Activated naive CD4-positive, alpha-beta T cell (primary cell): ENCODE measurements at places on chromosomes 5 and 9.

DNA sequence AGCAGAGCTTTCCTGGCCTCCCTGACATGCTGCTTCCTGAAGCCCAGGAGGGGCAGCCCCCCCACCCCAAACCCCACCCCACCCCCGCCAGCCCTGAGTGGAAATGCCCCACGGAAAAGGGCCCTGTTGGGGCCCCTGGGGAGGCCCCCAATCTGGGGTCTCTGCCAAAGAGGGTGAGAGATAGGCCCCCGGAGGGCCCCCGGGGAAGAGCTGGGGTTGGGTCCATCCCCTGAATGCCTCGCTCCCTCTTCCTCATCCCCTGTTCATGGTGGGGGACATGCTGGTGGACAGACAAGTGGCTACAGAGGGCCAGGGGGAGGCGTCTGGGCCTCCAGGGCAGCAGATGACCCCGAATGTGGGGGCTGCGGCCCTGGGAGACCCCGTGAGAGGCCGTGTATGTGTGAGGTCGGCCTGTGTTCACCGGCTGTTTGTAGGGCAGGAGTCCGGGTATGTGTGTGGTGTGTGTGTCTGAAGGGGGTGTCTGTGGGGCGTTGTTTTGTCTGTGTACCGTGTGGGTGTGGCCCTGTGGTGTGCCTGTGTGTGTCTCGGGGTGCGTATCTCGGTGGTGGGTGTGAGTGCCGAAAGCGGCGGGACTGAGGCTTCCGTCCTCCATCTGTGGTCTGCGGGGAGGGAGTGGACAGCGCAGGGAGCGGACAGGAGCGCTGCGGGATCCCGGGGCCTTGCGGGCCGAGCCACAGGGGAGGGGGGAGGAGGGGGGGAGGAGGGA, 11.3 kb downstream of the C9orf50 start:
- DNase-seq, result no peak

GRCh38 chr5:161863811-161864210, 15.9 kb downstream of the GABRA1 start:
- DNase-seq, result no peak

- DNase-seq, result no peak
Observed at GRCh38 chr5:128432913-128433440, 105.1 kb downstream of the FBN2 start.

GRCh38 chr5:40474250-40474649, 205.5 kb upstream of the PTGER4 start:
- no peak for DNase-seq

GRCh38 chr5:109614981-109615380, 74.7 kb upstream of the MAN2A1 start:
- no peak for DNase-seq

DNA sequence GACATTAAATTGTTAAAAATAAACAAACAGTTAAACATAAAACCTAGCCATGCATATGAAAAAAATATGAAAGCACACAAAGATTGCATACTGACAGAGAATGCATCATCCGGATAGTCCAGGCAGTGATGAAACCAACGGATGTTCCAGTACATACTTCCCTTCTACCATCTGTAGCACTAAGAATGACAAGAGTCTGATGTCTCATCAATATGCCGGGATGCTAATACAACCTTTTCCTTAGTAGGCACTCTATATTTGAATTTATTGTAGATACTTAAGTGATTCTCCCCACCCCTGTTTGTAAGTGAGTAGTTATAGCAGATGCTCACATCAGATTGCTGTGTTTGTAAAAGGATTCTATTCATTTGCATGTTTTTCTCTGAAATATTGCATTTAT, 571.2 kb upstream of the WWC1 start:
- no peak for DNase-seq

DNA sequence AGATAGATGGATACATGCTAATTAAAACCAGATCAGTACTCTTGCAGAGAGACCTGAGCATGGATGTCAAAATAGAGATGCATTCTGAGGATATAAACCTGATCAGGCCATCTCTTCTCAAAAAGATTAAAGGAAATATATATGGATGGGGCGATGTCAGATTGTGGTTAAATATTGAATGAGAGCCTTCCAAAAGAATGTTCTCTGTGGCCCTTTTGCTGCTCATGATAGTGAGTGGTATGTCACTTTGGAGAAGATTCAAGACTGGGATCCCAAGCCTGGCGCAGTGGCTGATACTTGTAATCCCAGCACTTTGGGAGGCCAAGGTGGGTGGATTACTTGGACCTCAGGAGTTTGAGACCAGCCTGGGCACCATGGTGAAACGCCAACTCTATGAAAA, 20.5 kb downstream of the ZNF131 start:
- no peak for DNase-seq

DNA sequence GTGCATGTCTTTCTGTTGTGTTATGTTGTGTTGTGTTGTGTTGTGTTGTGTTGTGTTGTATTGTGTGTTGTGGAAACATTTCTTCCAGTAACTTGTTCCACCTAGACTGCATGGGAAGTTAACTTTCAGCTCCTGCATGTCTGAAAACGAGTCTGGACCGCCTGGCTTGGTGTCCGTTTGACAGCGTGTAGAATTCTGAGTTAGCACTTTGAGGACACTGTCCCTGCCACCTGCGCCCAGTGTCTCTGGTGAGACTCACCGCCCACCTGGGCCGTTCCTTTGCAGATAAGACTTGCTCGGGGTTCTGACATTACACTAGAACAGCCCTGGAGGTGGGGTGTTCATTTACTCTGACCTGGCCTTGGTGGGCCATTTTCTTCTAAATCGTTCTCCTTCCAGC, 42.0 kb downstream of the WNK2 start:
- DNase-seq, result no peak

DNA sequence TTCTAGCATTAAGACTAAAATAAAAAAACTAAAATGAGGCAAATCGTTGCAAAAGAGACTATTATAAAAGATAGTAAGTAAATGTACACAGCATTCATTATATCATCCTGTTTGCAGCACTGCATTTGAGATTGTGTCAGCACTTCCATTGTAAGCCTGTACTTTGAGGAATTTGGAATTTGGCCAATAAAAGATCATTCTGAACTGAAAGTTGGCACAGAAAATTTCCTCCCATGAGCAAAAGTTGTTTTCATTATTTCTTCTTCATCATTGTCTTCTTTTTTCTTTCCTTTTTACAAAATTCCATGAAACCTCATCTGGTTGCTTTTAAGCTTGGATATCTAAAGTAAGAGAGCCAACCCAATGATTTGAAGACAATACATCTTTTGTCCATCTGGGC, 199.3 kb upstream of the ADAMTSL1 start:
- DNase-seq, result no peak

- no peak for DNase-seq
Observed at GRCh38 chr5:181105391-181106025, 25.5 kb downstream of the OR2V1 start.

GRCh38 chr9:78903581-78903980, 606.7 kb downstream of the PSAT1 start:
- DNase-seq, result no peak

DNA sequence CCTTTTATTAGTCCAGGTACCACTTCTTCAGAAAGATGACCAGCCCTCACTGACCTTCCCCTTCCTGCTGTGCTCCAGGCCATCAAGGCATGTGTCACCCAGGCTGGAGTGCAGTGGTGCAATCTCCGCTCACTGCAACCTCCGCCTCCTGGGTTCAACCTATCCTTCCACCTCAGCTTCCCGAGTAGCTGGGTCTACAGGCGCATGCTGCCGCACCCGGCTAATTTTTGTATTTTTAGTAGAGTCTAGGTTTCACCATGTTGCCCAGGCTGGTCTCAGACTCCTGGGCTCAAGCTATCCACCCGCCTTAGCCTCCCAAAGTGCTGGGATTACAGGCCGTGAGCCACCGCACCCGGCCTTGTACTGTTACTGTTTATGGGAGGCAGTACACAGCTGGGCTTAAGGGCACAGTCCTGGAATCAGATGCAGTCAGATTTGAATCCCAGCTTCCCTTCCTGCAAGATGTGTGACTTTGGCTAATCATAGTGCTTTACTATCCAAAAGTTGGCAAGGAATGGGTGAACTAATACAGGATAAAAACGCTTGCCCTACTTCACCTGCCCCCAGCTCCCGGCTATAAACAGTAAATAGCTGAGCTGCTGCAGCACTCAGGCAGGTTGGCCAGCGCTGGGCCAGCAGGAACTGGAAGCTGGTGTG, 483 bp upstream of the EIF4EBP3 start:
- no peak for DNase-seq

- no peak for DNase-seq
Observed at GRCh38 chr9:3431890-3432289, 93.9 kb downstream of the RFX3 start.

DNA sequence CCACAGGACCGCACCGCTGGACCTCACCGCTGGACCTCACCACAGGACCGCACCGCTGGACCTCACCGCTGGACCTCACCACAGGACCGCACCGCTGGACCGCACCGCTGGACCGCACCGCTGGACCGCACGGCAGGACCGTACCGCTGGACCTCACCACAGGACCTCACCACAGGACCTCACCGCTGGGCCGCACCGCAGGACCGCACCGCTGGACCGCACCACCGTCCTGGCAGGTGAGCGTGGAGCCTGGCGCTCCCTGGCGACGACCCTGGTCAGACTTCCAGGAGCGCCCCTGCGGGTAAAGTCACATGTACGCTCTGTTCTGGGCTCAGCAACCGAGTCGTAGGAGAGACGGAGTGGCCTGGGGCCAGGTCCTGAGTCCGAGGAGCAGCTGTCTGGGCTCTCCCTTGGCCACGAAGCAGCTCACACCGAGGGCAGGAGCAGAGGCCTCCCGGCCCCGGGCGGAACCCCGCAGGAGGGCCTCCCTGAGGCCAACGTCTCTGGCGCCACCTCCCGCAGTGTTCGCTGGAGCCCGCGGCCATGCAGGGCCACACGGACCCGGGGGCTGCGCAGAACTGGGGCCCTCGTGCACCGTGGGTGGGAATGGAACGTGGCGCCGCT, 30.5 kb downstream of the MRPL36 start:
- no peak for DNase-seq

GRCh38 chr5:107564931-107565372, 105.8 kb downstream of the EFNA5 start:
- DNase-seq, result no peak

- no peak for DNase-seq
Observed at GRCh38 chr5:18732556-18733479, 1098.6 kb downstream of the TAF11L14 start.

GRCh38 chr9:135083241-135083810, 4.1 kb upstream of the OLFM1 start:
- no peak for DNase-seq

DNA sequence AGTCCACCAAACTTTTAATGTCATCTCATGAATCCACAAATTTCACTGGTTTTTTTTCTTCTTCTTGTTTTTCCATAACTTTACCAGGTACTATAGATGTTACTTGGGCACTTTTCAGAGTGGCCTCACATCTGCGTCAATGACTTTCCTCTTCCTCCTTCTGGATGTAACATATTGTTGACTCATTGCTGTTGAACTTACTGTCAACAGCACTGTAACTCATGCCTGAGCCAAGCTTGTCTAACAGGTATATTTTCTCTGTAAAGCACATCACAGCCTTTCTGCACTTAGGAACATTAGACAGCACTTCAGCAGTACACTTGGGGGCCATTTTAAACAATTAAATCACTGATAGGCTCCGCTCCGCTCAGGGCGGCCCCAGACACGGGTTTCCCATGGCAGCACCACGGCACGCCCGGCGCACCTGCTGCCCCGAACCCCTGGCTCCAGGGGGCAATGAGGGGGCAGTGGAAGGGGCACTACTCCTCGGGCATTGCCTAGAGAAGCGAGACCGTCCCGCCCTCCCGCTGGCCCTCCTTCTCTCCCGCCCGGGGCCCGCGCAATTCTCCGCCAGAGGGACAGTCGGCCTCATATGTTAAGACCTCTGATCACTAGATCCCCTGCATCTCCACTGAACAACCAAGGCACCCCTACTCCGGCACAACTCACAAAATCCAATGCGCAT, 41.9 kb upstream of the SPATA31C2 start:
- DNase-seq, result no peak

DNA sequence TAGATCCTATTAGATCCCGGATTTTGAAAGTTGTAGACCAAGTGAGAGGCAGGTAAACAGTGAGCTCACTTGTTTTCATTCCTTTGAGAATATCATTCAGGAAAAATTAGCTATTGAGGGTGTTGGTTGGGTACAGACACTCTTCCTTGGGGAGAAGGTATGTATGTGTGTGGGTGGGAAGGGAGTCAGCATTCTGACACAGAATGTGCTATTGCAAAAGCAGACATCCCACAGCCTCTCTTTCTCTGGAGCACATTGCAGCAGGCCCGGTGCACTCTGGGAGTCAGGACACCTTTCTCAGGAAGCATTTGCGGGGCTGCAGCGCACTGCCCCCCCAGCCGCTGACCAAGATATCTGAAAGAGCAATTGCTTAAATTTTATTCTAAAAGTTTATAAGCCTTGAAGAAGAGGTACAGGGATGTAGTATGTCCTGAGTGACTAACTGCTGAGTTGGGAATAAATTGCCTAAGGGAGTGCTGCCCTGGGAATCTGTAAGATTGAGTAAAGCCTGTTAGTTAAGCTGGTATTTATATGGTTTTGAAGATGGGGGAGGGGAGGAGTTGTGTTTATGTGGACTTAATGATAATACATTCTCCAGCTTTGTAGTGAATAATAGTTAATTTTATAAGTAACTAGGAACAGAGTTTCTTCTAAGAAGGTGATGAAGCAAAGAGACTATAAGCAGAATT, 5.2 kb downstream of the TNFAIP8 start:
- no peak for DNase-seq

DNA sequence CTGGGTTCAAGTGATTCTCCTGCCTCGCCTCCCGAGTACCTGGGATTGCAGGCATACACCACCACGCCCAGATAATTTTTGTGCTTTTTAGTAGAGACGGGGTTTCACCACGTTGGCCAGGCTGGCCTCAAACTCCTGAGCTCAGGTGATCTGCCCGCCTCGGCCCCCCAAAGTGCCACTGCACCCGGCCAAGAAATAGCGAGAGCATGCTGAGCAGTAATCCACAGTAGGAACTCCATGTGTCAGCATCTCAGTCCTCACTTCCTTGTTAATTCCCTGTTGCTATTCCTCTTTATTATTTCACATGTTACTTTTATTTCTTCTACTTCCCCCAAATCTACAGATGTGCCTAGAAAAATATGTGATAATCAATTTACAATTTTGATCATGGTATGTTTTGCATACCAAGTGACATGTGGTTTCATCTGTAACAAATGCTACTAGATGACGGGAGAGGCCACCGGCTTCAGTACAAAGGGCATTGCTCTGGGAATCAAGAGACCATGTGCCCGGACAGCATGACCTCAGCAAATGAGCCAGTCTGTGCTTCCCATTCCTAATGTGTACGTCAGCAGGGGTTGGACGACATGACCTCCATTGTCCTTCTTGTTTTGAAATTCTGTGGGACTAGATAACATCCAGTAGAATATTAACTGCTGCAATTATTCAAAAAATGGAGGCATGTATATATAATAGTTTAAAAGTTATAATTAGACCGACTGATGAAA, 61.6 kb downstream of the FNBP1 start:
- no peak for DNase-seq

DNA sequence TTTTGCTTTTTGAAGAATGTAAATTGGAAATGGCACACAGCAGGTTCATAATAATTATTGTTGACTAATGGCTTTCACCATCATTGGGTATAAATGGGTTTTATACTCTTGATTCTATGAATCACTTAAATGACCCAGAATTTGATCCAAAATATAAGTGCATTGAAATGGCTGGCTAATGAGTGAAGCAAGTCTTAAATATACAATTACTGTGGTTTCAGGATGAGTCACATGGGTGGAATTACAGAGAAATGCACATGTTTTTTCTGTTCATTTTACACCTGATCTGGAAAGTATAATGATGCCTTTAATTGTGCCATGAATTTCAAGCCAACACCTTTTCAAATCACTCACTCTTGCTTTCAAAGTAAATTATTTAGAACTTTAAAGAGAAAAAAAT, 380.8 kb upstream of the CD180 start:
- DNase-seq, result no peak

- no peak for DNase-seq
Observed at GRCh38 chr5:127695346-127695745, 7.8 kb upstream of the CCDC192 start.
